ENCODE measurements at places on chromosomes 5 and 9.

DNA sequence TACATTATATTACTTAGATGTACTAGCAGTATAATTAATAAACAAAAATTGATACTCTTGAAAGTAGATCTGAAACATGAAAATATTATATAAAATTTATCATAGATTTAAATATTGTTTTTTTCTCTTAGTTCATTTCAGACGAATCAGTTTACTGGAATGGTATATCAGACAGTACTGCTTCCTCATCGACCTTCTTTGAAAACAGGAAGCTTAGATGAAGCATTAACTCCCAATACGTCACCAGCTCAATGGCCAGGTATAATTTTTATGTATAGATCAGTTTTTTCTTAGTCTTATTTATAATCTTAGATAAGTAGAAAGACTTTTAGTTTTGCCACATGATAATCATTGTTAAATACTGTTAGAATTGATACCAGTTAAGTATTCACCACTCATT lies 106.3 kb downstream of the DMXL1 start:
- no peak for DNase-seq

- no peak for DNase-seq
These were observed 53.0 kb downstream of the ERGIC1 start for GRCh38 chr5:172886974-172887501.

DNA sequence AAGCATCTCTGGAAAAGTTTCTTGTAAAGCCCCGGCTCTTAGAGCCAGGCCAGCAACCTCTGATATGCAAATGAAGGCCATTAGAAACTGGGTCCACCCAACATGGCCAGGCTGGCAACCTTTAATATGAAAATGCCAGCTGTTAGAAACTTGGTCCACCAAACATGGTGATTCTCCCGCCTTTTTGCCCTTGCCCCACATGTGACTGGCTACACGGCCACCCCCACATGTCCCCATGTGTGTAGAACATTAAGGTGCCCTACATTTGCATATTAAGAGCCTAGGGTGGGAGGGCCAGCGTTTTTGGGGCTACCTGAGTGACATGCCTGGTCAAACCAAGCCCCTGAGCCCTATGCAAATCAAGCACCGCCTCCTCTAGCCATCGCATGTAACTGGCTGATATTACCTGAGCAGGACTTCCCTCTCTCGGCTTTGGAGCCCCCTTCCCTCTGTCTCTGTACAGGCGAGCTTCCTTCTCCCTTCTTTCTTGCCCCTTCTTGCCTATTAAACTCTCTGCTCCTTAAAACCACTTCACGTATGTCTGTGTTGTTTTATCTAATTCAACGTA lies 39.0 kb downstream of the S100Z start:
- no peak for DNase-seq

DNA sequence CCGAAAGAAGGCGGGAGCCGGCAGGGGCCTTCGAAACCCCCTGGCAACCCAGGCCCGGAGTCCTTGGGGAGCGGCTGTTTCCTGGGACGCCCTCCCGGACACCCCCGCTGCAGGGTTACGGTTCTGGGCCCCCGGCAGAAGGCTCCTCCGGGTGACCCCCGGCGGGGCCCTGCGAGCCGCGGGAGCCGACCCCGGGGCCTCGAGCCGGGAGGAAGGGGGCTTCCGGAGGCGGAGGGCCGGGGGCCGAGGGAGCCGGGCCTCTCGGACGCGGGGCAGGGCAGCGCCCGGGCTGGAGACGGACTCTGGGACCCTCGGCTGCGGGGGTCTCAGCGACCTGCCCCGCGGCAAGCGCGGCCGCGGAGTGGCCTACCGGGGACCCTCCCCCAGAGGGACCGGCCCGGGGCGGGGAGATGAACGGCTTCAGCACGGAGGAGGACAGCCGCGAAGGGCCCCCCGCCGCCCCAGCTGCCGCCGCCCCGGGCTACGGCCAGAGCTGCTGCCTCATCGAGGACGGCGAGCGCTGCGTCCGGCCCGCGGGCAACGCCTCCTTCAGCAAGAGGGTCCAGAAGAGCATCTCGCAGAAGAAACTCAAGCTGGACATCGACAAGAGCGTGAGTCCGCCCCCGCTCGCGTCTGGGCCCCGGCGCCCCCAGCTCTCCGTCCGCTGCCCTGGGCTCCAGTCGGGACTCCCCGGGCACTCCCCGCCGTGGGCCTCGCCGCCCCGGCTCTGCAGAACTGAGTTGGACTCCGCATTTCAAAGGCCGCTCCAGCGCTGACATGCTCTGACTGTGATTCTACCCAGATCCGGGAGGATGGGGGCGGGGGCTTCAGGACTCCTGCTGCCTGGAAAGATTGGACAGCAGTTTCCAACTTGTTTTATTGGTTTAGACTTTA lies 645 bp downstream of the SAP30L start:
- peak; percentile 8 for DNase-seq

DNA sequence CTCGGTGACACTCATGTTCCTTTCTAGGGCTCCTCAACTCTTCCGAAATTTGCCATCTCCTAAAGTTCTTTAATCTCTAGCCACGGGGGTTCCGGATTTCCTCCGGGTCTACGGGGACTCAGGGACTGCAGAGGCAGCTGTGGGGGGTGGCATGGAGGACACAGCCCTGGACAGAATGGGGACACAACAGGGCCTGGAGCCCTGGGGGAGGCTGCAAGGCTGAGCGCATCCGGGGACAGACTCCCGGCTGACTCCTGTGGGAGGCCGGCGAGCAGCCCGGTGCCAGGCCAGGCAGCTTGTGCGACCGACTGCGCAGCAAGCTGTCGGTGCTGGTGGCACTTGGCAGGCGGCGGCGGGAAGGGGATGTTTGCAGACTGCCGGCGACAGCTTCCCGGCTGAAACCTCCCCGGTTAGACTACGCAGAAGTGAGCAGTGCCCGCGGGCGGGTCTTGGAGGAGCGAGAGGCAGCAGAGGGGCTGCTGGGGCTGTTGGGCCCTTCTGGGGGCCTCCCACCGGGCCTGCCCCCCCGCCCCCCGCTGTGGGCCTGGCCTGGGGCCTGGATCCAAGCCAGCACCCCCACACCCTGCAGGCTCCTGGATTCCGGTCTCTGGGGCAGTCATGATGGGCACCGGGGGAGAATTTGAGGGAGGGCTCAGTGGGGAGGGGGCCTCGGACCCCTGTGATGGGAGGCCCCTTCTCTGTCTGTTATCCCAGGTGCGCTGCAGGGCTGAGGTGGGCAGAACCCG lies 28.7 kb upstream of the UBAC1 start:
- DNase-seq: no peak

DNA sequence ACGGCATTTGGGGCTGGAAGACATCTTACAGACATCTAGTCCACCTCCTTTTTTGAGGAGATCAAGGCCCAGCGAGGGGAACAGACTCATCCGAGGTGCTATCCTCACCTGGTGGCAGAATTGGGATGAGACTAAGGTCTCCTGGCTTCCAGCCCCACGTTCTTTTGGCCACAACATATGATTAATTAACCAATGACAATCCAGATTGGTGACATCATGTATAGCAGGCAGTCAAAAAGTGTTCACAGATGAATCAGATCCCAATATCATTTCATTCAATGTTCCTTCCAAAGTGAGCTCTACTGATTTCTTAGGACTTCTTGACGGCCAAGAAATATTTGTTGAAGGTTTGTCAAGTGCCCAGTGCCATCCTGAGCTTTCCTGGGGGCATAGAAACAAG lies 3.9 kb downstream of the CFAP77 start:
- no peak for DNase-seq

Measured in activated T-helper 1 cell treated with anti-CD3 and anti-CD28 coated beads, Interleukin-2, amount 50 U/mL, for 16 hours (primary cell).